Hematopoietic multipotent progenitor cell treated with erythropoietin and hydrocortisone succinate and interleukin-3 and kit ligand, for 4 days (in vitro differentiated cells): ENCODE measurements at places on chromosomes 7 and 10.

DNA sequence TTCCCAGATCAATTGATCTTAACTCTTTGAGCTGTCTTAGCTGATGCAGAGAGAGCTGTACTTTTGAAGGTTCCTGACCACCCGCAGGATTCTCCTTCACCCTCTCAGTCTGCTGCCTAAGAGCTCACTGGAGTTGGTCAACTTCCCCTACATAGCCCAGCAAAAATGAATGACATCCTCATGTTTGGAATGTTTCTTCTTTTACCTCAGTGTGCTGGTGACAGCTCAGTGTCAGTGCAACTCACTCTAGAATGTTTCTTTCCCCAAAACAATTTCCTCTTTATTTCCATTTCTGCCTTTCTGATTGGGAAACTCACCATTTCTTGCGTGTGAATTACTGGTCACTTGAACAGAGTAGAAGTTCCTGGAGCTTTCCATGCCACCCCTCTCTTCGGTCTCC, 48.7 kb downstream of the LSMEM1 start:
- no peak for DNase-seq

DNA sequence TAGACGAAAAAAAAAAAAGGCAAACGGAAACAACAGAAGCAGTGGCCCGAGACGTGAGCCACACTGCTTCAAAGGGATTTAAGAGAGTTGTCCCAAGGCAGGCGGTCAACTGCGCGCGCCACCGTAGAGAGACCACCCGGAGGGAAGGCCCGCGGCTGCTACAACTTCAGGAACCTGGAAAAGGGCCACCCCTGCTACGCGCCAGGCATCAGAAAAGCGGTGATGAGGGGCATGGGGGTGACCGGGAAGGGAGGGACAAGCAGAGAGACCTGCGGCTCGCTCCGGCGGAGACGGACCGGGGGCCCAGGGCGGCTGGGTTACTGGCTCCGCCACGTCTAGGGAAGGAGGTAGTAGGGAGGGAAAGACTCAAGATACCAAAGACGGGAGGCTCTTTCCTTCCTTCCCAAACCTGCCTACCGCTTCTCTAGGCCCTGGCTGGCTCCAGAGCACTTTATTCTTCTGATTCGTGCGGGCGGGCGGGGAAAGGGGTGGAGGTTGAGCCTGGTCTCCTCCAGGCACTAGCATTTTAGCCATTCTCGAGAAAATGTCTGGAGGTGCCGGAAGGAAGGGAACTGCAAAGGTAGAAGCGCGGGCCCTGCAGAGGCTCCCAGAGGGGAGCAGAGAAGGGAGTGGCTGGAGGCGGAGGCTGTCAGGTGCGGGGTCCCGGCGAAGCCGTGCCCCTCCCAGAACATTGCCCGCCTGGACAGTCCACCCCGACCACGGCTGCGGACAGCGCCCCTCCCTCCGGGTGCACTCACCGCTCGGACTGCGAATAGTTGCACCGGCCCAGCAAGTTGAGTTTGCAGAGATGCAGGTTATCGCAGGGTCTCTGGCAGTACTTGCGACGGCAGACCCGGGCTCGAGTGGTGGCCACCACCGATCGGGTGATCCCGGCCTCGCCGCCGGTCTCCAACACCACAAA, 993 bp downstream of the ZC3HAV1 start:
- DNase-seq, result peak; percentile 36

- DNase-seq, result no peak
Observed at GRCh38 chr10:129156406-129156805, 310.6 kb upstream of the MGMT start.

DNA sequence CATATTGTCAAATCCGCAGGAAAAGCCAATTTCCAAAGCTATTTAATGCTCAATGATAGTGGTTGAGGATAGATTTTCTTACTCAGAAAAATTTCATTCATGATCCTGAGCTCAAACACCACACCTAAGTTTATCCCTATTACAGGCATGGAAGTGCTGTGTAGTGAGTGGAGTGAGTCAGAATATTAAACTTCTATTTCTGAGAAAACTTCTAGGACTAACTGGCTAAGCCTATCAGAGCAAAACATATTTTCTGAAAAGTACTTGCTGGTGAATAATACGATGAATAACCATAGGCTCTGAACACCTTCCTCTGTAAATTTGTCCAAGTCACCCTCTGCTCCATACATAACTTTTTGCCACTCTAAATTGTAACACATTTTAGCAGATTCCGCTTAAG, 221.5 kb downstream of the SUGCT start:
- DNase-seq, result no peak

- DNase-seq, result no peak
Observed at GRCh38 chr10:99444383-99445045, 14.1 kb upstream of the GOT1 start.

DNA sequence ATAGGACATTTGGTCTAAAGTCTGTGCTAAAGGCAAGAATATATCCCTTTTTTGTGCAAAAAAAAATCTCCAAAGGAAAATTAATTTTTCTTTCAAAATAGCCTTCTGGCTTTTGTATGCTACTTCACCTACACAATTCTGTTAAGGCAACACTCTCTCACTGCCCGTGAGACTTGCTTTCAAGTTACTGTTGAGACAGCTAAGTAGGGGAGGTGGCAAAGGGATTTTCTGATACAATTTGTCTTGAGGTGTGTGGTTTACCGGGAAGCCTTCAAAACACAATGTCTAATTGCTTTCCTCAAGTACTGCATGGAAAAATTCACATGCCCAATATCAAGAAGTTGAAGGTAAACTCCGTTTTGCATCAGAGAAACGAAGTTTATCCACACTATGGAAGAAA, 50.8 kb upstream of the RSU1 start:
- no peak for DNase-seq

- no peak for DNase-seq
Observed at GRCh38 chr10:14820775-14821154, 17.1 kb downstream of the CDNF start.

DNA sequence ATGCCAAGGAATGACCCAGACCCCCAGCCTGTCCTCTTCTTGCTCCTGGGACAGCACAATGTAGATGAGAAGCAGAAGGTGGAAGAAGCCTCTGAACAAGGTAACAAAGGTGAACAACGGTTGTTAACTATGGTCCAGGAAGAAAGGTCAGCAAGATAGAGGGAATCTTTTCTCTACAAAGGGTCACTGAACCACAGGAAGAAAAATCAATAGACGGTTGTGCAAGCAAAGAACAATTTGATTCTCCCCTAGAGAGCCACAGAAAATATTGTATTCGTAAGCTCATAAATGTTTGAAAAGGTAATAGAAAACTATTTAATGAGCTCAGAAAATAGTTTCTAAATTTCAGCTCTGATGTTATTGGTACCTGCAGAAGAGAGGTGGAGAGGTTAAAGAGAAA, 111.3 kb downstream of the ST8SIA6 start:
- no peak for DNase-seq

- DNase-seq, result no peak
Observed at GRCh38 chr10:131089861-131090260, 221.7 kb downstream of the TCERG1L start.
